Vagina (tissue), 2 donors: ENCODE measurements at places on chromosomes 4 and X.

DNA sequence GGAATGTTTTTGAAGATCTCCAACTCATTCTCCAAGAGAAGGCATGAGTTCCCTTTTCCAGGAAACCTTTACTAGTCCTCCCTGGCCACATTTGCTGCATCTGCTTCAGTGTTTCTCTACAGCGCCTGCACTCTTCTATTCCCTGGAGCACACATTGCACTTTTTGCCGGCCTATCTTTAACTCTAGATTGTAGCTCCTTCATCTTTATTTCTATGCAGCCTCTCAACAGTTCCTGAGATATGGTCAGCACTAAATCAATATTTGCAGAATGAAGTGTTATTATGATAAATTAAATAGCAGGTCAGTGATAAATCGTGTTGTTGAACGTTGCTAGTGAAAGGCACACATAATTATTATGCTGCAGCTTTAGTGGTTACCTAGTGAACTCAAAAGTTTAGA lies 88.3 kb downstream of the VCX3A start:
- no peak for DNase-seq

GRCh38 chrX:67734111-67734753 lies 190.4 kb downstream of the AR start:
- no peak for DNase-seq

DNA sequence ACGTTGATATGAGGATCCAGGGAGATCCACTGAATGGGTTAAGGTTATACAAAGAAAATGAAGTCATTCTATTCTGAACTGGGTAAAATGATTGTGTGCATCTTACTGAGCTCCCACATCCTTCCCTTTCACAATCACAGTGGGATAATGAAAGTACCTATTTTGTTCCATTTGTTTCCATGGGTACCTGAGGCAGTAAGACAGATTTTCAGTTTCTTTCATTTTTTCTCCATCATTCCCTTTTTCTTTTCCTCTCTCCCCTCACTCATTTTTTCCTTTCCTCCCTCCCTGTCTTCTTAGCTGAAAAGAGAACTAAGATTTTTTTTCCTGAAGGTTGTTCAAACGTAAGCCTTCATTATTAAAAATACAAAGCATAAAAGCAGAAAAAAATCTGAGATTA lies 4.6 kb downstream of the GRIA2 start:
- no peak for DNase-seq

GRCh38 chr4:56674984-56675383 lies 6.1 kb downstream of the HOPX start:
- DNase-seq, result no peak

DNA sequence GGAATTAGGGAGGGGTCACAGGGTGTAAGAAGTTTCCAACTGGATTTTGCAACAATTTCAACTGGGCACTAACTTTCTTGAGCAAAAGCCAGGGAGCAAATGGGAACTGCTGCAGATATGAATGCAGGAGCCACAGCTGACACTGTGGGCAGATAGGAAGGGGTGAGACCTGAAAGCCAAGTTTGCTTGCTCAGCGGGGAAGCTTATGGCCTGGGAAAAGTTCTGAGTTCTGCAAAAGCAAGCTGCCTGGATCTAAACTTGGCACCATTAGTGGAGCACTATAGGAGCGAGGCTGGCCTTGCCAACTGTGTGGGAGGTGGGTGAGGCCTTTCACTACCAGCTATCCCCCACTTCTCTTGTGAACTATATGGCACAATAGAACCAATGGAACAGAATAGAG lies 11.1 kb downstream of the CYSLTR1 start:
- no peak for DNase-seq

DNA sequence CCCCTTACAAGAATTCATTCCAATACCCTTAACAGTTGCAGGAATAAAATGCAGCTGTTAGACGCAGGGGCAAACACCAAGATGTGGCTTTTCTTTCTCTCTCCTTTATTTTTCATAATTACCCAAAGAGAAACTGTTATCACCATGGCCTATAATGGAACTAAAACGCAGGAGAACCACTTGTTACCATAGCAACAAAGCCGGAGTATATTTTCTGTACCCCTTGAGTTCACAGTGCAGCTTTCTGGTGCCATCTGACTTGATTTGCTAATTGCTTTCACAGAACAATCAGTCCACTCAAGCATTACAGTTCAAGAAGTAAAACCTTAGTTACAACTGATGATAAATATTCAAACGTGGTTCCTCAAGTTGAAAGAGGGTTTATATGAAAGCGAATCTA lies 157.9 kb downstream of the AMELX start:
- DNase-seq, result no peak

DNA sequence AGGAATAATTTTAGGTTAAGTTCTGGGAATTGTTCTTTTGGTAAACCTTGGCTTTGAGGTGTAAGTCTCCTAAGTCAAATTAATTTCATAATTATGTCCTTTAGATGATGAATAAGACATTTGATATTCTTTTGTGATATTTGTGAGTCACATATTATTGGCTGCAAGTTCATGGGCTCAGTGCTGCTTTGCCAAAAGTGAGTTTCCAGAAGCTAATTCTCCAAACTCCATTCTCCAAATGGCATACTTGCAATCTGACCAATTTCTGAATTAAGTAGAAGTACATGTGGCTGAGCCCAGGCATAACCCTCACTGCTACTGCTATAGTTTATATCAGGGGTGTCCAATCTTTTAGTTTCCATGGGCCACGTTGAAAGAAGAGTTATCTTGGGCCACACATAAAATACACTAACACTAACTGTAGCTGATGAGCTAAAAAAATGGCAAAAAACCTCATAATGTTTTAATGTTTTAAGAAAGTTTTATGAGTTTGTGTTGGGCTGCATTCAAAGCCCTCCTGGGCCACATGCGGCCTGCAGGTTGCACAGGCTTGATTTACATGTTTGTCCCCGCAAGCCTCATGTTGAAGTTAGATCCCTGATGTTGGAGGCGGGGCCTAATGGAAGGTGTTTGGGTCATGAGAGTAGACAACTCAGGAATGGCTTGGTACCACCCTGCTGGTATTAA lies 196.1 kb downstream of the ZNF330 start:
- DNase-seq, result no peak

DNA sequence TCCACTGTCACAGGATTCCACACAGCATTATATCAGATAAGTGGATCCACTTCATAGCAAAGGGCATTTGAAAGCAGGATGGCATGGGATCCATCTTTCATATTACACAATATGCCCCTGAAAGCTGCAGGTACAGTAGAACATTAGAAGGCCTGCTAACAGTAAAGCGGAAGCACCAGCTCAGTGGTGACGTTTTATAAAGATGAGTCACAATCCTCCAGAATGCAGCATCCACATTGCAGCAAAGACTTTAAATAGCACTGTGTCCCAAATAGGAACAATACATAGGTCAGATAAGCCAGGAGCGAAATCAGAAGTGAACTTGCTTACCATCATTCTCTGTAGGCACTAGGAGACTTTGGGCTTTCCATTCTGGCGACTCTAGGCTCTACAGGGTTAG lies 609.5 kb upstream of the FAT1 start:
- no peak for DNase-seq

DNA sequence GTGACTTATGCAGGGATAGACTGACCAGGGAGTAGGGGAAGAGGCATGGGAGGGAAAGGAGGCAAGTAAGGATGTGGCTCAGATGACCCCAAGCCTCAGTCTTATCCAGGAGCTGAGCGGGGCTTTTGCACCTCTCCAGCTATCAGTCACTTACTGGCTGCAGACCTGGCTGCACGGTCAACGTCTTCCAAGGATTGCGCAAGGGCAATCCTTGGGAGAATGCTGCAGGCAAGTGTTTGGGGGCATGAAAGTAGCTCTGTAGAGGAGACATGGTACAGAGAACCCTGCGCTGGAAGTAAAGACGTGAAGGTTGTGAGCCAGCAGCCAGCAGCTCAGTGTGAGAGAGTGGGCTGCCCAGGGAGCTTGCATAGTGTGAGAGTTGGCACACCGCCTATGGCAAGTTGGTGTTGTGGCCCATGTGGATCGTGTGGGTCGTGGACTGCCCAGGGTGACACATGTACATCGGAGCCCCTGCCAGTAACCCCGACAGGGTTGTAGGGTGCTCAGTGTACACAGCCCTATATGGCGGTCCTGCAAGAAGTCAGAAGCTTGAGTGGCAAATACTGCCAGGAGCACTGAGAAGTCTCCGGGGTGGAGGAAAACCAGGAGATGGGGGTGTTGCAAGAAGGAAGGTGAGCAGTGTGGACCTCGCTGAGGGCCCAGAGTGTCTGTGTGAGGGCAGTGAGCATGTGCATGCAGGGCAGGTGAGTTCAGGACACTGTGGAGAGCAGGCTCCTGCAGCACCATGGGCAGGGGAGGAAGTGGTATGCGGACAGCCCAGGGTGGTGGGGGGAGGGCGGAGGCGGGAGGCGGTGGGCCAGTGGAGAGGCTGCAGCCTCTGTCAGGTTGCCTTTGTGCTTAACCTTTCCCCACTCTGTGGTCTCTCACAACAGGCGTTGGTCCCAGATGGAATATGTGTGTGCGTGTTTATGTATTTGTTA lies 50.9 kb downstream of the KIT start:
- DNase-seq, result no peak

DNA sequence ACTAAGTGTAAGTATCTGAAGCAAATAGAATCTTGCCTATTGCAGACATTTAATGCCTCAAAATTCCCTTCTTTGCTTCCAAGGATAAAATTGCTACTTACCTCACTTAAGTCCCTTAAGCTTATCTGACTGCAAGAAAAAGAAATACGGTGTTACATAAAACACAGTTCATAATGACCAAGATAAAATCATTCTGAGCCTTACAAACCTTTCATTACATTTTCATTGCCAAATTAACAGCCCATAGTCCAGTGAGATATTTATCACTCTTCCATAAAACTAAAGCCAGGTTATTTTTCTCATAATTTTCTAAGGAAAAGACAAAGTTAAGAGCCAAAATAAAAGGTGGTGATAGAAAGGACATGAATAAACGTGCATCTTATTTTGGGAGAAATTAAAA lies 74.9 kb upstream of the ZNF518B start:
- DNase-seq, result no peak

GRCh38 chr4:140331245-140331644 lies 42.2 kb upstream of the SCOC start:
- DNase-seq, result no peak

- DNase-seq, result no peak
Measured at GRCh38 chr4:108247387-108248049, 78.8 kb upstream of the LEF1 start.

GRCh38 chr4:8201321-8201781 lies 2.3 kb downstream of the SH3TC1 start:
- DNase-seq, result no peak

DNA sequence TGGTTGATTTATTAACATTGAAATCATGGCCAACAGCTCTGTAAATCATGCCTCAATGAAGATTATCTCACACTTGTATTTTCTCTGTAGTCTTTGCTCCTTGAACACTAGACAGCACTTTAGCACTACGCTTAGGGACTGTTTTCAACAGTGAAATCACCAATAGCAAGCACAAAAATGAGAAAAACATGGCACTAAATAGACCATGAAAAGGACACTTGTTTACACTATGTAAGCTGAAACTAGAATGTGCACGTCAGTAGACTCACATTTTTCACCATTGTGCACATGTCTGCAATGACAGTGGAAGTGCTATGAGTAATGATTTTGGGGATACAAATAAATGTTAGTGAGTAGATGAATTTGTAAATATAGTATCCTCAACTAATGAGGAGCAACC lies 3.1 kb downstream of the BMP2K start:
- DNase-seq, result no peak

DNA sequence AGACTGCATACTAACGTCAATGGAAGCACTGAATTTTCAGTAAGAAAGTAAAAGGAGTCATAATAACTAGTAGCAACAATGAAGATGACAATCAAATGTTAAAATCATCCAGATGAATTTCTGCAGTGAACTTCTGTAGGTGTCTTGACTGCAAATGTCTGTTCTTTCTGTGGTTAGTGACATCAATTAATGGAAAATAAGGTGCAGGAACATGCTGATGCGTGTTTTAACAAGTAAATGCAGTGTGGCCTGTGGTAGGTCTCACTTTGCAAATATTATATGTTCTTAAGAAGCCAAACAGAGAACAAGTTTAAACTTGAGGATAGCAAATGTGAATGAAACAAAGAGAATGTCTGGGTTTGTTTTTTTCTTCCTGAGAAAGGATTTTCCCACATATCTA lies 2.6 kb upstream of the DTHD1 start:
- no peak for DNase-seq

DNA sequence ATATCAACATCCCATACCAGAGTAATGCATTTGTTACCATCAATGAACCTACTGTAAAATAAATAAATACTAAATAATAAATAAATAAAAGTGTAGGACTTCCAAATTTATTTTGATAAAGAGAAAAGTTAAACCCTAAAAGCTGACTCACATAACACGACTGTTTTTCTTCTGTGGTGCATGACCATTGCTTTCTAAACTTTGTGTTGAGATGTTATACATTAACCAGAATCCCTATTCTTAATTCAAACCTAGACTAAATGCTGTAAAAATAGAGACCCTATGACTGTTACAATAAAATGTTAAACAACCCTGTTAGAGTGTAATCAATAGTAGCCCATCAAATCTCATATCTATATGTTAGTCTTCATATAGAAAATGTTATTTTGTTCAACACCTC lies 20.9 kb upstream of the PRMT9 start:
- no peak for DNase-seq

- DNase-seq, result no peak
Measured at GRCh38 chrX:147832707-147833348, 78.9 kb upstream of the FMR1 start.

DNA sequence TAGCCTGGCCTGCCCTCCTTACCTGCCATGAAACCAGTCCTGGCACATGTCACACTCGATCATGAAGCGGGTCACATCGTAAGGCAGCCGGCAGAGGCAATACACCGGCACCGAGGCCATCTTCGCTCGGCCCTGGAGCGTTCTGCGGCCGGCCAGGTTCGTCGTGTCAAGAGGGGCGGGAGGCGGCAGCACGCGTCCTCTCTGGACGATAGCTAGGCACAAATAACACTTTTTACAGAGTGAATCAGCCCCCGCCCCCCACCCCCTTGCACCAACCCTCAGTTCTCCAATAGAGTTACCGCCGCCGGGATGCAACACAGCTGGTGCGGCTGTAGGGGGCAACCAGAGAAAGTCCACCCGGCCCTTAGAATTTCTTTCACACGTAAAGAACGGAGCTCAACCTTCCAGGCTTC lies 1.7 kb downstream of the PHF8 start:
- no peak for DNase-seq

DNA sequence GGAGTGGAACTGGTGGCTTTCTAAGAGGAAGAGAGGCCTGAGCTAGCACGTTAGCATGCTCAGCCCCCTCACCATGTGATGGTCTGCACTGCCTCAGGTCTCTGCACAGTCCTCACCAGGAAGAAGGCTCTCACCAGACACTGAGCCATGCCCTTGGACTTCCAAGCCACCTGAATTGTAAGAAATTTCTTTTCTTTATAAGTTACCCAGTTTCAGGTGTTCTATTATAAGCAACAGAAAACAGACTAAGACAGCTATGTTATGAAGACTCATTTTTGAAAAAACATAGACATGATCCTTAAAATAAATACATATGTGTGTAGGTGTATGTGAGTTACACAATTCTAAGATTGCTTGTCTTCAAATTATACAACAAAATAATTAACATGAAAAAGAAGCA lies 74.7 kb downstream of the CEP44 start:
- no peak for DNase-seq
